ENCODE measurements at places on chromosomes 6 and 20.

GRCh38 chr6:148924226-148925012, 177.6 kb downstream of the UST start:
- no peak for DNase-seq

DNA sequence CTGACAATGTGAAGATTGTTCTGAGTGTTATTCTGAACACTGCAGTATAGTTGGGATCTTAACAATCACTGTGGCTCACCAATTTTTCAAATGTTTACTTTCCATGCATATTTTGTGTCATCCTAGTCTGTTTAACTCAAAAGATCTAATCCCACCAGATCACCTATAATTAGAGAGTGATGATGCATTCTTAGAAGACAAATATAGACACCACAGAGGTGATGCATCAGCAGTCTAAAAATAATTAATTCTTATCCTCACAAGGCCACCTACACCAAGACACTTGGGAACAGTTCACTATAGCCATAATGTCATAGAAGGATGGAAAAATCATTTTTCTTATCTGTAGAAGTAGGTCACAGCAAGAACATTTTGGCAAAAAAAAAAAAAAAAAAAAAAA, 154.8 kb downstream of the UBE3D start:
- DNase-seq, result no peak

GRCh38 chr20:1905693-1906092, 10.5 kb downstream of the SIRPA start:
- no peak for DNase-seq

DNA sequence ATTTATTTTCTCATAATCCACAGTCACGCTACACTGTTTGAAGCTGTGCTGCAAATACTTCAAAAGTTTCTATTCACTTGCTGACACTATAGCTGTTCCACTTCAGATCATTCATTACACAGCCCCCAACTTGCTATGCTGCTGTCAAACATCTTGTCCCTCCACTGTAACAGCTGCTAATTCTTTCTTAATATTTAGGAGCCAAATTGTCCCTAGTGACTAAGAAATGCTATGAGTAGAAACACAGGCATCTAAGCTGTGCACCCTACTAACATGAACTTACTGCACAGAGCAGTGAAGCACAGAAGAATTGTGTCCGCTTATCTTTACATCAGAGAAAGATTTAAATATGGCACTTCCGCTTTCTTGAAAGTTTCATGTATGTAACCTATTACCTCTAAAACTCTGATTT, 91.3 kb downstream of the PDE10A start:
- DNase-seq, result no peak

GRCh38 chr6:48073976-48074767, 36.8 kb downstream of the PTCHD4 start:
- no peak for DNase-seq

DNA sequence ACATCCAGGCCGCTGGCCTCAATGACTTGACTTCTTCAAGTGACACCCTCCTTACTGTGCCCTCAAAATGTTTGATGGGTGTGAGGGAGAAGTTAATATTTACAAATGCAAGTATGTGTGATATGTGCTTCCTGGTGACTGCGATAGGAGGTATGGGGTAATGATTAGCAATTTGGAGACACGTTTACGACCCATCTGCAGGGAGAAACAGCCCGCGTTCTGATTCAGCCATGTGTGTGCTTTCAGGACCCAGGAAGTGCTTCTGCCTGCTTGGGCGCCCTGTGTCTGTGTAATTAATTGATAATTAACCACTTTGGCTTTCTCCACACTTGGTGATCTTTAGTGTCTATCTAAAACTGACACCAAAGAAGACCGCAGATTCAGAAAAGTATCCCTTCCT, 25.0 kb downstream of the SIRPA start:
- no peak for DNase-seq

- no peak for DNase-seq
Measured at GRCh38 chr20:19211252-19211651, 1.2 kb upstream of the SLC24A3 start.

GRCh38 chr20:64184795-64185194, 20.5 kb downstream of the MYT1 start:
- DNase-seq, result no peak

- DNase-seq, result no peak
Measured at GRCh38 chr6:113560376-113560775, 296.8 kb upstream of the MARCKS start.

GRCh38 chr6:32627831-32628230, 9.4 kb upstream of the HLA-DQA1 start:
- no peak for DNase-seq

- no peak for DNase-seq
Measured at GRCh38 chr20:43740642-43741041, 13.8 kb upstream of the GTSF1L start.

GRCh38 chr6:118292558-118292957, 255.5 kb upstream of the PLN start:
- DNase-seq, result no peak
